ENCODE measurements at places on chromosomes 5 and 9. TPM values are rescaled to one million over a fixed set of nuclear protein-coding genes. Genes with fewer than 3 reads are reported as not detected.

GRCh38 chr5:135154197-135154596, 120.2 kb upstream of the PITX1 start:
- DNase-seq, result no peak

The SLC2A6 gene
- 3.4 TPM for total RNA-seq

The WDR31 gene
- 1.7 TPM for total RNA-seq

The TMOD1 gene
- 9.3 TPM for total RNA-seq

The RNF183 gene
- 0.26 TPM for total RNA-seq

The MED27 gene
- 7.7 TPM for total RNA-seq

The DPH7 gene
- 21.2 TPM for total RNA-seq

DNA sequence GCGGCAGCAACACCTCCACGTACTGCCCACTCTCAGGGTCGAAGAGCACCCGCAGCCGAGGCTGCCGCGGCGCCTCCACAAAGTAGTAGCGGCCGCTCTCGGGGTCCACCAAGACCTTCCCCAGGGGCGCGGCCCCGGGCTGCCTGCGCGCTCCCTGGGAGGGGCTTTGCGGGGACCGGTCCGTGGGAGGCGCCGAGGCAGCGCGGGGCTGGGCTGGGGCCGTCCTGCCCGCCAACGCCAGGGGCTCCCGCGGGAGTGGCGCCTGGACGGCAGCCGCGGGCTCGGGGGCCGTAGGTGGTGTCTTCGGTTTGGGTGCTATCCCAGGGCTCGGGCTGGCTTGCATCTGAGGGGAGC, 2.6 kb upstream of the MZB1 start:
- DNase-seq, result no peak

DNA sequence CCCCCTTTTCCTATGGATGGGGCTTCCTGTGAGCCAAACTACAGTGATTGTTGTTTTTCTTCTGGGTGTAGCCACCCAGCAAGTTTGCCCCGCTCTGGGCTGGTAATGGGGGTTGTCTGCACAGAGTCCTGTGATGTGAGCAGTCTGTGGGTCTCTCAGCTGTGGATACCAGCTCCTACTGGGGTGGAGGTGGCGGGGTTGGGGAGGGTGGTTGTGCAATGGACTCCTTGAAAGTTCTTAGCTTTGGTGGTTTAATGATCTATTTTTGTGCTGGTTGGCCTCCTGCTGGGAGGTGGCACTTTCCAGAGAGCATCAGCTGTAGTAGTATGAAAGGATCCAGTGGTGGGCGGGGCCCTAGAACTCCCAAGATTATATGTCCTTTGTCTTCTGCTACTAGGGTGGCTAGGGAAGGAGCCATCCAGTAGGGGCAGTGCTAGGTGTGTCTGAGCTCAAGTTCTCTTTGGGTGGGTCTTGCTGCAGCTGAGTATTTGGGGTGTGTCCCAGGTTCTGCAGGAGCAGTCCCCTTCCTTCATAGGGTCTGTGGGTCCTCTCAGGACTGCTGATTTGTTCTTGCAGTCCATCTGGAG, 275.6 kb upstream of the PAPPA start:
- DNase-seq, result no peak

GRCh38 chr9:132108728-132109127, 29.1 kb upstream of the MED27 start:
- no peak for DNase-seq

GRCh38 chr9:127058011-127058644, 64.3 kb downstream of the ANGPTL2 start:
- DNase-seq, result no peak

GRCh38 chr5:168153876-168154270, 137.6 kb upstream of the WWC1 start:
- no peak for DNase-seq

The ANKRD34B gene
- not detected for total RNA-seq

GRCh38 chr5:168600409-168600808, 21.2 kb upstream of the PANK3 start:
- DNase-seq, result peak; percentile 14

- DNase-seq, result no peak
These were observed 408.0 kb downstream of the CTNND2 start for GRCh38 chr5:11496137-11496719.

DNA sequence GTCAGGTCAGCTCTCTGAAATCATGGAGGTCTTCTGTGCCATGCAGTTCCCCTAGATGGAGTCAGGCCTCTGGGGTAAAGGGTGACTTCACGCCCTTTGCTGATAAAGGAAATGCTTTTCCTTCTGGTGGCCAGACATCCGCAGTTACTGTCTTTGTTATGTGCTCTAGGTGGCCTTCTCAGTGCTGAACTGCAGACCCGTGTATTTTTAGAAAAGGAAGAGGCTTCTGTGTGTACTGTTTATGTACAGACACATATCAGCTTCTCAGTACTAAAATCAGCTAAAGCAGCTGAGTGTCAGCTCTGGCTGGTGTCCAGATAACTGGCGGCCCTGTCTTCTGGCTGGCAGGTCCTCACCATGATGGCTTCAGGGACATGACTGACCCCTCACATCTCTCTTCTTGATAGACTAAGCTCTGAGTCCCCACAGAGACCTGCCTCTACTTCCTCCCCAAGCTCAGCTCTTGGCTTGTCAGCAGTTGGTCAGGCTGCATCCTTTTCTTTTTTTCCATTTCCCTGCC, 75.3 kb downstream of the ARHGAP26 start:
- DNase-seq, result no peak

The IL9 gene
- total RNA-seq, result not detected

The FOXD4 gene
- total RNA-seq, result not detected

The PCDHGA12 gene
- total RNA-seq, result 7.8 TPM

The RC3H2 gene
- total RNA-seq, result 65.6 TPM

- DNase-seq, result no peak
These were observed 140.2 kb upstream of the SGCD start for GRCh38 chr5:156186760-156187159.

- DNase-seq, result peak; percentile 23
These were observed 2.9 kb downstream of the OR2S2 start for GRCh38 chr9:35954942-35955546.

DNA sequence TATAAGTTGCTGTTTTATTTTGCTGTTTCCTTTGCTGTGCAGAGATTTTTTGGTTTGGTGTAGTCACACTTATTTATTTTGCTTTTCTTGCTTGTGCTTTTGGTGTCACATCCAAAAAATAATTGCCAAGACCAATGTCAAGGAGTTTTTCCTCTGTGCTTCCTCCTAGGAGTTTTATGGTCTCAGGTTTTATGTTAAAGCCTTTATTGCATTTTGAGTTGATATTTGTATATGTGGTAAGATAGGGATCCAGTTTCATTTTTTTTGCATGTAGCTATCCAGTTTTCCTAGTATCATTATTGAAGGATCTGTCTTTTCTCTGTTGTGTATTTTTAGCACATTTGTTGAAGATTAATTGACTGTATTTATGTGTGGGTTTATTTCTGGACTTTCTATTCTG, 210.6 kb downstream of the ARHGEF28 start:
- no peak for DNase-seq

The FOXI1 gene
- total RNA-seq, result not detected

- no peak for DNase-seq
These were observed 3.4 kb downstream of the MAMDC4 start for GRCh38 chr9:136855461-136856078.

DNA sequence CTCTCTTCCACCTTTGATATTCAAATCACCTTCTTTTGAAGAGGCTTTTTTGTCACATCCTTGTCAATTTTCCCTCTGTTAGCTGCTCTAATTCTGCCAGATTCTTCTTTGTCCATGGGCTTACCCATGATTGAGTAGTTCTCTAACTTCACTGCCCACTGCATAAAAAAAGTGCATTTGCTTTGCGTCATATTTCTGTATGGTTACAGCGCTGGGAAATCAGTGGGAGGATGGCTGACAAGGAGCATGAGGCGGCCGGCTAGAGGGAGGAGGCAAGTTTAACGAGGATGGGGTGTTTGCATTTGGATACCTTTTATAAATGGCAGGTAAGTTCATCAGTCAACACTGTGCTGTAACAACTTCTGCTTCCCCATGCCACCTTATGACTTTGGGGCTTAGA, 116.5 kb upstream of the LHFPL2 start:
- DNase-seq, result no peak

DNA sequence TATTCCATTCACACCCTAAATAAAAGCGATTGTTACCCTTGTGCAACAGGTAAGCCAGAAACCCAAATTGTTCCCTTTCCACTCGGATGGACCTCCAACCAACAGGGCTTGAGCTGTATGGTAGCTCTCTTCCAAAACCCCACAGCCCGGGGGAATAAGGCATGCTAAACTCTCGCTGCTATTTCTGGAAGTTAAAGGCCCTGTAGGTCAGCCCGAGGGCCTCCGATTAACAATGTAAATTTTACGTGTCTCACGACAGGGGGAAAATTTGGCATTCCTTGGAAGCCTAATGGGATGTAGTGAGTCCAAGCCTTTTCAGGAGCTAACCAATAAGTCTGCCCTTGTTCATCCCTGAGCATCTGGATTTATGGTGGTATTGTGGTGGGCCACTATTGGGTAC, 26.0 kb downstream of the CNOT8 start:
- no peak for DNase-seq

DNA sequence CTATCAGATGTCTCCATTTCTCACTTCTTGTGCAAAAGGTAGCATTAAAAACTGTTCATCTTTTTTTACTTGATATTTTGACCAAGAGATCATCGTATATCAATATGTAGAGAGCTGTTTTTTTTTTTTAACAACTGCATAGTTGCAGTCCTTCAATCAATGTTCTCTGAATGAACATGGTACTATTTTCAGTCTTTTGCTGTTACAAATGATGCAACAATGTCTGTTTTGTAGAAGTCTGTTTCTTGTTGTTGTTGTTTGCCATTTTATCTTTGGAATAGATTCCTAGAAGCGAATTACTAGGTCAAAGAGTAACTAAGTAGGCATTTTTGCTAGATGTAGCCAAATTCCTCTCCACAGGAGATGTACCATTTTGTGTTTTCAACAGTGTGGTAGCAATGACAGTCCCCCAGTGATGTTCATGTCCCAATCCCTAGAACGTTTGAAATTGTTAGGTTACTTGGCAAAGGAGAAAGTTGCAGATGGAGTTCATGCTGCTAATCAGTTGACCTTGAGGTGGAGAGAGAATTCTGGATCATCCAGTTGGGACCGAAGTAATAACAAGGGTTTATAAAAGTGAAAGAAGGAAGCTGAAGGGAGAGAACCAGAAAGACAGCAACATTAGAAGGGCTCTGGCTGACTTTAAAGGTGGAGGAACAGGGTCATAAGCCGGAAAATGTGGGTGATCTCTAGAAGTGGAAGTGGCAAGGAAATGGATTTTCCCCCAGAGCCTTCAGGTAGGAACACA, 6.3 kb downstream of the MTREX start:
- DNase-seq, result no peak

The FAM151B gene
- 17.7 TPM for total RNA-seq

DNA sequence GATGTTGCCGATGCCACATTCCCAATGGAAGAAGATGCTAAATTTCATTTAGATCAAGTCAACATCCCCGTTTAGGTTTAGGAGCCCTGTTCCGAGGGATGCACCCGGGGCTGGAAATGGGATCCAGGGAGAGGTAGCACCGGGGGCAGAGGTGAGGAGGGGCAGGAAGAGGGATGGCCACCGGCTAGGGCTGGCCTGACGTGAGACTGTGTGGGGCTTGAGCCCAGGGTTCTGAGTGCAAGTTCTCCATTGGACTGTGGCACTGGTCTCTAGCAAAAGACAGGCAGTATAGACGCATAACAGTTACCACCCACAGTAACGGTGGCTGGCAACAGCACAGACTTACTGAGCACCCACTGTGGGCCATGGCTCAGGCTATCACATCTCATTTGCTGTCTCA, 209.0 kb upstream of the MVB12B start:
- no peak for DNase-seq

GRCh38 chr9:18457510-18457909, 16.4 kb upstream of the ADAMTSL1 start:
- DNase-seq, result no peak

The CATSPER3 gene
- total RNA-seq, result not detected

The LCNL1 gene
- 0.11 TPM for total RNA-seq

DNA sequence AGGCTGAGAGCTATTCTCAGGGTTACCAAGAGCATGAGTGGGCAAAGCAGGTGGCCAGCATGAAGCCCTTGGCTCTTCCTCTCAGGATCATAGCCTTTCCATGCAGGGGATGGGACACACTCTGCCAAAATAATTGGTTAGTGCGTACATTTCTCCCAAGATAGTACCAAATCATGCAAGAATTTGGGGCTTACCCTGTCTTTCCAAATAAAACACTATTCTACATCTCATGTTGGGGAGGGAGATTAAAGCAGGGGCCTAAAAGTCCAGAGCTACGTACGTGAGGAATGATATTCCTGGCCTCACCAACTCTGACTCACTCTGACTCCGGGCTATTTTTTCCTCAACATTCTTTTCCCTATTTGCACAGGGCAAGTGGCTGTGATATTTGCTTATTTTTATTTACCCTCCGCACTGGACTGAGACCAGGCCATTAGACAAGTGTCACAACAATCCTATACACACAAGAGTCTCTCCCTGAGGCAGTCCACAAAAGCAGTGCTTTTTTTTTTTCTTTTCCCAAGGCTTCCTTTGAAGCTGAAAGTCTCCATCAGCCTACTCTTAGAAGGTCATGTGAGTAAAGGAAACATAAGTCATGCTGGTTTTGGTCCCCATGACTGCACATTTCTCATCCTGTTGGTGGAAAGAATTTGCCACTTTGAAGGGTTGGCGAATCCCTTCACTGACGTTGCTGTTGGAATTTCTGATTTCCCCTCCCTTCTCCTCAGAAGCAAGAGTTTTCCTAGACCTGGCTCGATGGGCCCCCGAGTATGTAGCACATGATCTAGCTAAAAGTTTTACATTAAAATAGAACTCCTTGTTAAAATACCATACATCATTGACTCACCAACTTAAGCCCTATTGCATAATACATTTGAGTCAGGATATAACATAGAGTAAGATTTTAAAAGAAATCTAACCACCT, 40.0 kb downstream of the TMEM252 start:
- DNase-seq, result no peak

The SLC23A1 gene
- total RNA-seq, result not detected

DNA sequence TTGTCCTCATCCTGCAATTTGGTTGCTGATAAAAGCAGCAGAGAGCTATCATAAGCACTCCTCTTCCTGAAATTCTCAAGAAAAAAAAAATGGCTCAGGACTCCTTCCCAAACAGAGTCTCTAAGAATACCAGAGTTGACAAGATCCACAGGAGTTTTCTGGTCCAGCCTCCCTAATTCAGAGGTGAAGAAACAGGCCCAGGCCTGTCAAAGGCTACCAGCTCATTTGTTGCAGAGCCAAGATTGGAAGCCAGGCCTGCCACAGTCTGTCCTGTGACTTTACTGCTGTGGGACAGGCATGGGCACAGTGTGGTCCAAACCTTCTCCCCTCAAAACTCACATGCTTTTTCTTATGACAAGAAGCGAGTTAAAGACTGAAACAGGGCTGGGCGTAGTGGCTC, 41.5 kb downstream of the NIPSNAP3B start:
- no peak for DNase-seq

The ECM2 gene
- total RNA-seq, result 64.1 TPM

DNA sequence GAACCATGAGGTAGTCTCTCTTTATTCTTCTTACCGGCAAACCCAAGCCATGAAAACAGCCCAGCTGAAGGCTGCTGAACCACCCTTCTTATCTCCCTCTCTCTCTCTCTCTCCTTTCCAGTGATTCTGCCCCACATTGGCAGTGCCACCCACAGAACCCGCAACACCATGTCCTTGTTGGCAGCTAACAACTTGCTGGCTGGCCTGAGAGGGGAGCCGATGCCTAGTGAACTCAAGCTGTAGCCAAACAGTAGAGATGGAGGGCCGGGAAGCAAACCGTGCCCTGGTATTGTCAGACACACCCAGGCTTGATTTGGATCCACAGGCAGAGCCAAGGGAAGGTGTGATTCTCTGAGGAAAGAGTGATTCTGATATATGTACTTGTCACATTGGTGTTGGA, 14.0 kb downstream of the GRHPR start:
- DNase-seq, result no peak

The PPP2R2B gene
- 11.8 TPM for total RNA-seq

GRCh38 chr9:82991671-82992070, 71.3 kb downstream of the RASEF start:
- DNase-seq, result no peak
